Activated naive CD4-positive, alpha-beta T cell treated with Interleukin-2 at 50 U/mL for 16 hours (primary cell): ENCODE measurements at places on chromosomes 6 and 20.

- no peak for DNase-seq
Observed at GRCh38 chr6:158621694-158622544, 22.6 kb downstream of the DYNLT1 start.

GRCh38 chr20:53215166-53215565, 243.0 kb downstream of the TSHZ2 start:
- no peak for DNase-seq

GRCh38 chr20:51802170-51802751, at the start of gene SALL4:
Gene SALL4, minus strand, starts transcription at chr20:51802521. Its CDS starts 113 bp downstream, at chr20:51802408.
- no peak for DNase-seq

- DNase-seq, result no peak
Observed at GRCh38 chr20:58608096-58608840, 42.8 kb upstream of the STX16 start.

GRCh38 chr20:55424968-55425367, 580.4 kb downstream of the CBLN4 start:
- DNase-seq, result no peak

DNA sequence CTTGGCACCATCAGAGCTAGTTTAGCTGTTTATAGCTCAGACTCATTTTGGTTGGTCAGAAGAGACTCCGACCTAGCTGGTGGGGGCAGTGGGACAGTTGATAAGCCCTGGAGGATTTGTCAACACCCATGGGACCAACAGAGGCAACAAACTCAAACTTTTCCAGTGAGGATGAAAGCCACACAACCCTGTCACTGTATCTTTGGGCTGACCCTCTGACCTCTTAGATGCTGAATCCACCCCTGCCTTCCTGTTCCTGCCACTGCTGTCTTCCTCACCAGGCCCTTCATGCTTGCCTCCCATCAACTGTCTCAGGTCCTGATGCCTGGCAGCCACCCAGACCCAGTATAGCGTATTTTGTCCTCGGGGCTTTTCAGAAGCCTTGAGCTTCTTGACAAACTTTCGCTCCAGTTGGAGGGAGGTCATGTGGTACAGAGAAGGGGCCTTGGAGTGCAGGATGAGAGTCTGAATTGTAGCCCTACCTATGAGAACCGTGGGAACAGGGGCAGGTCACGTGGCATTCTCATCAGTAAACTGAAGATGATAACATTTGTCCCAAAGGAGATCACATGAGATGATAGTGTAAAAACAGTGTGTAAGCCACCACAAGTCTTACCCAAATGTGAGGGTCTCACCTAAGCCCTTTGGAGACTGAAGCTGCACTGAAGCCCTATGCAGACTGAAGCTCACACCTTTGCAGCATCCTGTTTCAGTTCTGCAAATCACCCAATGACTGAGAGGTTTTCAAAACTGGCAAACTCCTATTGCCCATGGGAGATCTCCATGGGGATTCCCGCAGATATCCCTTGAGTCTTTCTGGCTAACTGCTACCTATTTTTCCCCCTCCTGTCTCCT, 72.0 kb upstream of the F13A1 start:
- no peak for DNase-seq

- no peak for DNase-seq
Observed at GRCh38 chr6:360764-361373, 30.7 kb upstream of the IRF4 start.

GRCh38 chr6:53643481-53643965, 22.0 kb downstream of the KLHL31 start:
- DNase-seq, result no peak

DNA sequence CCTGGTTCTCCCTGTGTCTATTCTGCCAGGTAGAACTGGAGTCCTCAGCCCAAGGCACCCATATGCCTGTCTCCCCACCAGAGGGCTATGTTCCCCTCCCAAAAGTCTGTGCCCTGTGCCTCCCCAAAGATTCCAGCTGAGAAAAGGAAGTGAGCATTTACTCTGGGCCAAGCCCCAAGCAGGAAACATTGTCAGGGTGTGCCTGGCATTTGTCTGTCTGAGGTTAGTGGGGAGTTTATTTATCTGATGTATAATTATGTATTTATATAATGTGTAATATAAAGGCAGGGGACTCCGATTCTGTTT, 5.6 kb downstream of the GDF5 start:
- DNase-seq, result no peak

- no peak for DNase-seq
Observed at GRCh38 chr20:63224412-63225081, 8.6 kb upstream of the YTHDF1 start.

- DNase-seq, result no peak
Observed at GRCh38 chr6:130680116-130680515, 147.1 kb upstream of the SMLR1 start.

DNA sequence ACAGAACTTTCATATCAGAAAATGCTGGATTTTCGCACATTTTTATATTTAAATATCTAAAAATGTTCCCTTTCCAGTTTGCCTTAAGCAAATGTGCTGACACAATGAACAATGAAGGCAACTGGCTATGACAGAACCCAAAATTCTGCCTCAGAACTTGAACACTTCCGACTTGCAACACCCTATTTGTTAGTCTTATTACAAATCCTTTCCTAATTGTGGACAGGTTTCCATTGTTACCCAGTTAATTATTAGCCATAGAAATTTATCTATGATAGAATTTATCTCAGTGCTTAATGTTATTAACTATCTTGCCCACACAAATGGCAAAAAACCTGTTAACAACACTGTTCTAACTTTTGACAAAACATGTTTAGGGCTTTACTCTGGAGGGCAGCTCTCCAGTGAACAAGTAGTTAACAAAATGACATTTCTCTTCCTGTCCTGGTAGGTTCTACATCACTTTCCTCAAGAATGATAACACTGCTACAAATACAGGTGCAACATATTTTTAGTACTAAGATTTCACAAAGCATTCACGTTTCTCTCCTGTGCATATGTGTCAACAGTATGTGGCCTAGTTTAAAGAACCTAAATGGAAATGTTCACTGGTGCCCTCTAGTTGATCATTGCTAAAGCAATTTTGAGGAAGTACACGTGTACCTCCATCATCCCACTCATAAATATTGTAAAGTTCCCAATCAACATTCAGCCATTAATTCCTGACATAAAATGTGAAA, 58.4 kb downstream of the HIVEP2 start:
- no peak for DNase-seq

GRCh38 chr6:21384216-21384615, 209.3 kb upstream of the SOX4 start:
- no peak for DNase-seq

DNA sequence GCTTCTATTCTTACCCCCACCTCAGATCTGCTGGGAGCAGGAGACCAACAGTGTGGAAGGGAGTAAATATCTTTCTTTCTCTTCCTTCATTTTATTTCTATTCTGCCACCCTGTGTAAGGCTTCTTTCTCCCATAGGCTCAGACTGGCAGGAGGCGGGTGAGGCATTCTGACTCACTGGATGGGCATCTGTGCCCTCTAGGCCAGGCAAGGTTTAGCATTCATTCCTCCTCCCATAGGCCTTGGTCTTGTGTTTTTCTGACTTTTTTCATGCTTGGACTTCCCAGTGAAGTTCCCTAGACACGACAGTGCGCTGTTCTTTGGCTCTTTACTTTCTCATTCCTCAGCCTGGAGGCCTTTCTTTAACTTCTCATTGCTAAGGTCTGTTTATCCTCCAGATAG, 235.2 kb downstream of the SYNE1 start:
- DNase-seq, result no peak

DNA sequence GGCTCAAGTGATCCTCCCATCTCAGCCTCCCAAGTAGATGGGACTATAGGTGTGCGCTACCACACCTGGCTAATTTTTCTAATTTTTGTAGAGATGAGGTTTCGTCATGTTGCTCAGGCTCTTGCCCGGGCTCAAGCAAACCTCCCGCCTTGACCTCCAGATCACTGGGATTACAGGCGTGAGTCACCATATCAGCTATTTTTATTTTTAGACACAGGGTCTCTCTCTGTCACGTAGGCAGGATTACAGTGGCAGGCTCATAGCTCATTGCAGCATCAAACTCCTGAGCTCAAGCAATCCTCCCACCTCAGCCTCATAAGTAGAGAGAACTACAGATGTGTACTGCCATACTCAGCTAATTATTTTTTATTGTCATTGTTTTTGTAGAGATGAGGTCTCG, 41.7 kb downstream of the SLC23A2 start:
- no peak for DNase-seq

DNA sequence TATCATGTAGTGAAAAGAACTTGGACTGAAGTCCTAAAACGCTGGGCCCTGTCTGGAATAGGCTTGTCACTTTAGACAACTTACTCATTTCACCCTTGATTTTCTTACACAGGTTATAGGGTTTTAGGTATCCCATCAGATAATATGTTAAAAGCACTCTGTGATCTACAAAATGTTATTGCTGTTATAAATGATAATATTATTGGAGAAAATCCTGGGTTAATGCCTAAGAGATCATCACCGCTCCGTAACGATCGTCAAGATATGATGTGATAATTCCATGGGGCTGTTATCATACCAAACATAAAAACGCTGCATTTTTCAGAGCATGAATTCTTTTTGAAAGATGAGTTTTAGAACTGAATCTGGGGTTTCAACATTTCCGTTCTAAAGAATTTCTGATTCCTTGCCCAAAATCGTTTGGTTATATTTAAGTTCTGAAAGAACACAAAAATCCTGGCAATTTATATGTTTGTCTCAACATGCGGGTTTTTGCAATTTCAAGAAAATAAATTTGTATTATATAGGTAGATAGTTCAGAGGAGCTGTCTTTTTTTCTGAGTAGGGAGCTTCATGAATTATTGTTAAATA, 154.8 kb downstream of the FOXC1 start:
- no peak for DNase-seq

- no peak for DNase-seq
Observed at GRCh38 chr6:50962213-50962759, 143.6 kb downstream of the TFAP2B start.

- no peak for DNase-seq
Observed at GRCh38 chr20:573414-574296, 30.1 kb upstream of the CSNK2A1 start.

DNA sequence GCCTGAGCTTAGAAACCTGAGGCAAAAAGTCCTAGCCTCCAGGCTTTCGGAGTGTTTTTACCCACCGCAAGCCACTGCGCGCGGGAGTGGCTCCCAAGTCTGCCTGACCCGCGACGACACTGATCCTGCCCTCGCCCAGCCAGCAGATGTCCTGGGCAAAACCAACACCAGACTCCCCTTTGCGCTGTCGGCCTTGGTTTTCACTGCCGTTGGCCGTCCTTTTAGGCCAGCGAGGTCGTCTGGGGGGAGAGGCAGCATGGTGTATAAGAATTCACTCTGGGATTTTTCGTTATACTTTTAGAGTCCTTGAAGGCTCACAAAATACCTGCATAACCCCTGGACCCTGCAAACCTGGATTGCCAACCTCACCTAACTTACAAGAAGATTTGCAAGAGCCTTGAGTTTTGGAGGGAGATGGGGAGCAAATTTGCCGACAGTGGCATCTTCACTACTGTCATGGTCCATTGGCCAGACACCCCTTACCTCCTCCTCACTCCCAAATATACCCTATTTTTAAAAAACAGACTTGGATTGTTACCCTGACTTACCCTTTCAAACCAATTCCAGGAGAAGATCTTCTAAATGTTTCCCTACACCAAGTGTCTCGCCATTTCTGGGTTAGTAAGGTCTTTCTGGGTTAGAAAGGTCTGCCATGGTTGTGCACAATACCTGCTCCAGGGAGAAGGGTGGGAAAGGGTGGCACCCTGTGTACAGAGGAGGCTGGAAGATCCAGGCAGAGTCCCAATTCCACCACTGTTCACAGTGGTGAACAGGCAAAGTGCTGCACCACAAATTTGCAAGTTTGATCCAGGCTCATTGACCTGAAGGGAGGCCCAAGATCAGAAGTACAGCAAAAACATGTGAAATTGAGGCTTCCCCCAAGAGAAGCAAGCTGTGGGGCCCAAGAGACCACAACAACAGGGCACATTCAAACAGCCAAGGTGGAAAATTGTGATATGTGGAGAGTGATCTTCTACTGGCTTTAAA, 4.4 kb downstream of the FOXA2 start:
- DNase-seq, result no peak

GRCh38 chr6:64072686-64073085, 437.1 kb downstream of the PHF3 start:
- no peak for DNase-seq
